Common myeloid progenitor, CD34-positive (primary cell): ENCODE measurements at places on chromosomes 12 and 14.

DNA sequence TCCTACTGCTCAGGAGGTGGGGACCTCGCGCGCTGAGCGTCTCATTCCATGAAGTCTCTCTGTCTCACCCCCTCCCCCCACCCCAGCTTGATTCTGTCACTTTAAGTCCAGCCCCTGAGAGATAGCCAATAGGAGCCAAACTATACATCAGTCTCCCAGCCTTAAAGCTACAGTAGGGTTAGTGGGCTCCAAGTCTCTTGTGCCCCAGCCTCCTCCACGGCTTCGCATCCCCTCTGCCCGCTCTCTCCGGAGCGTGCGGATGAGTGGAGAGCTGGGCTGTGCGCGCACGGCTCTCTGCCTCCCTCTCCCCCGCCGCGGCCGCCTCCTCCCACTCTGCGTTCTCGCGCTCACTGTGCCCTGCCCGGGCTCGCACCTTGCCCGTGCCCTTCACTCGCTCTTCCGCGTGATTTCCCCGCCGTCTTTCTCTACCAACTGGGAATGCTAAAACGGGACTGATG is at the start of gene ESRRB:
TSS of gene ESRRB (plus strand) at position 191 of the 458 bp plus-strand sequence. CDS start at position 456, 265 bp downstream.
- DNase-seq = no peak

GRCh38 chr14:92105893-92106142 is 564 bp downstream of the ATXN3 start:
- DNase-seq = peak; percentile 64

GRCh38 chr14:75626863-75627262 is 33.8 kb downstream of the ERG28 start:
- no peak for DNase-seq

GRCh38 chr14:105375635-105376057 is 22.7 kb upstream of the TEX22 start:
- peak; percentile 76 for DNase-seq

DNA sequence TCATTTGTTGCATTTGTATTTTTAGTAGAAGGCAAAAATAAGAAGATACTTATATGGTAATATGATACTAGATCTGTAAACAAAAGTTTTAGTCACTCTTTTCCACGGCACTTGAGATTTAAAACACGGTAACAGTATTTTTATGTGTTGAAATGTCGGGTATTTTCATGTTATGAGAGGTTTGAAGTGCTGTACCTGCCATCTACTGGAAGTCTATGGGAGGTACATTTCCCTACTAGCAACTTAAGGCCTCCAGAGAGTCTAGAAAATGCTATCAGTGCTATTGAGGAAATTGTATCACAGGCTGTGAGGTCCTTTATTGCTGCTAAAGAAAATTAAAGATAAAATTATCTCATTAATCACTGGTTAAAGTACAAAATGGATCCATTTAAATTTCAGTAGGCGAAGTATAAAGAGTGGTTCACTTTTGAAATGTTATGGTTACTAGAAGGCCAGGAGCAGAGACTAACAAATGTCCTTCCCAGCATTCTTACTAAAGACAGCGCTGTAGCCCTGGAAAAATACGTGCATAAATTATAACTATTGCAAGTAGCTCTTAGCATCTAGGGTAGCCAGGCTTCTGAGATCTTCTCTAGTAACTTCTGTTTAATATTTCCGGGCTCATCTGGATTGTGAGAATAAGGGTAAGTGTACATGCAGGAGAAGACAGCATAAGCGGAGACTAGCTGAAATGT is 77.6 kb upstream of the PRKD1 start:
- DNase-seq = peak; percentile 68

DNA sequence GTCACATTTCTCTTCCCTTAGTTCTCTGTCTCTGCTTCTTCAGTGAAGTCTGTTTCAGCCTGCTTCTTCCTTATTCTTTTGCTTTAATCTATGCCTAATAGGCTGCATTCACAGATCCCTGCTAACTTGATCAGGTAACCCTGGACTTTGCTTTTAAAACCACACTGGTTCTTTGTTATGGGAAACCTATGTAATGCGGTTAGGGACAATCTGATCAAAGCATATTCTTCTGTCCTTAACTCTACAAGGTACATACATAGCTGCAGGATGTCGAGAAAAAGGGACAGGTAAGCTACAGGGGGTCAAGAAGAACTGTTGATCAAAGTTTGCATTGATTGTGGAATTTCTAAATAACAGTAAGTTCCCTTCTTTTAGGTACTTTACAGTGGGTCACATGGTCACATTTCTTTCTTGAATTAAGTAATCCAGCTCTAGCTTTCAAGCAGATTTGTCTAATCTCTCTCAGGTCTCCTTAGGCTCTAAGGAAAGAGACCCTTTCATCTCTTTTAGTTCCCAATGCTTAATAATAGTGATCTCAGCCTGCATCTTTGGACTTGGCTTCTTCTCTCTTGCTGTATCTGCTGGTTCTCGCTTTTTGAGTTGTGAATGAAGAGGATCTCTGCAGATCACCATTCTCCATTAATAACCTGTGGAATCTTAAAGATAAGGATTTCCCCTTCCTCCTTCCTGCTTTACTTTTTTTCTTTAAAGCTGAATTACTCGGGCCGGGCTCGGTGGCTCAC is 3.8 kb downstream of the COPZ1 start:
- no peak for DNase-seq

- no peak for DNase-seq
Measured at GRCh38 chr12:94596596-94596995, 53.8 kb downstream of the TMCC3 start.

GRCh38 chr12:3147260-3147659 is 70.1 kb downstream of the TSPAN9 start:
- DNase-seq = no peak

DNA sequence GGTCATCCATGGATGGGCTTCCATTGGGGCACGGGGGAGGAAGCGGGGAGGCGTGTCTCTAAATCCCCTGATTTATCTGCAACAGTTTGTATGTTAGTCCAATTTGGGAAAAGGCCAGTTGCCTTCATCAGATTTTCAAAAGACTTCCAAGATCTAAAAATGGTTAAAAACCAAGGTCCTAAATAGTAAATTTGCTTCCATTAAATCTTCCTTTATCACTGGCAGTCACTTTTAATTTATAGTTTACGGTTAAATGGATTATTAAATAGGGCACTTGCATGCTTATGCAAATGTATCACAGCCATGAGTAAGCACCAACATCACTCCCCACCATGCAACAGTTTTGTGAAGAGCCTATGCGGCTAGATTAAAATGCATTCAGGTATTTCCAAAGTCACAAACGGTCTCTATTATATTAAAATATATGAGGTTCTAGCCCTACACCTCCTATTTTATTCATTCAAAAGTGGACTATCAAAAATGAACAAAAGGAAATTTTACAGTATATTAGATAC is 108.2 kb upstream of the GPHB5 start:
- no peak for DNase-seq

GRCh38 chr12:124316257-124316900 is 21.5 kb downstream of the RFLNA start:
- DNase-seq = no peak

- DNase-seq = peak; percentile 4
Measured at GRCh38 chr14:95895720-95896119, 19.1 kb downstream of the TUNAR start.

DNA sequence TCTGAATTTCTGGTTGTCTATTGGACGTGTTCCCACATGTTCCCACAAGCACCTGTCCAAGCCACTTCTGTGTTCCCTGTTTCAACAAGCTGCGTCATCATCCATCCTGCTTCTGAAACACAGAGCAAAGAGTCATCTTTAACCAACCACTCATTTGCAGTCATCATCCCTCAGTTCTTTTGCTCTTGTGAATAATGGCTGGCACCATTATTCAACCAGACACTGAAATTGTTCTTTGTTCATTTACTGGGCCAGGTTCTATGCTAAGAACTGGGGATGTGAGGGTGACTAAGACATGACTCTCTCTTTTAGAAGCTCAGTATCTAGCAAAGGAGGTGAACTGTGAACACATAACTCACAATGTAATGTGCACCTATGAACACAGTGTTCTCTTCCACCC is 40.7 kb upstream of the ANO4 start:
- no peak for DNase-seq

GRCh38 chr12:131681257-131681620 is 29.7 kb upstream of the SFSWAP start:
- no peak for DNase-seq

GRCh38 chr12:99985129-99985570 is 414 bp upstream of the ANKS1B start:
- peak; percentile 8 for DNase-seq

DNA sequence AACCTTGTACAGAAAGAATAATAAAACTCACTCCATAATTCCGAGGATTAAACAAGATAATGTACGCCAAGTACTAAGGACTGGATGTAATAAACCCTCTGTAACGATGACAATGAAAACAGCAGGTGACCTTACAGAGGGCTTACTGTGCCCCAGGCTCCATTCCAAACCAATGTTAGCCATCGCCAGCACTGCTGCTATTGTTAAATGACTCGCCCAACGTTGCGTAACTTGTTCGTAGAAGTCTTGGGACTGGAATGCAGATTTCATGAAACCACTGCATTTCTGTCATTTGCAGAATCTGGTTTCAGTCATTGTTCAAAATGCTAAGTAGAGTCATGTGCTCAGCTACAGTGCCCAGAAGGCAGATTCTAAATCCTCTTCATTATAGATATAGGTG is 728 bp upstream of the STON2 start:
- DNase-seq = peak; percentile 37

- no peak for DNase-seq
Measured at GRCh38 chr12:97645726-97646125, 183.1 kb downstream of the RMST start.

DNA sequence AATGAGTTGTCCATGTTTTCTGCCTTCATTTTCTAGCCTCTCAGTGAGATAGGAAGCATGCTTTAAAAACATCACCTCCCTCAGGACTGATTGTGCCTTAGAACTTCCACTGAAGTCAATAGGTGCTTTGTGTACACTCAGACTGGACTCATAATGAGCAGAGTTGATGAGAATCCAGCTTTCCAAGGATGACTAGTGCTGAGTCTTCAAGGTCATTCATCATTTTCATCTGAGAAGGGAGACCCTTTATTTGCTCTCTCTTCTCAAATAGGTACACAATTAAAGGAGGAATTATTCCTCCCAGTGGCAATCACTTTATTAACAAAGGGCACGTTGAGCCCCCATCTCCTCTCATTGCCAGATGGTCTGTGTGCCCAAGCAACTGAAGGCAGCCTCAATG is 210.9 kb upstream of the PRKD1 start:
- no peak for DNase-seq

- no peak for DNase-seq
Measured at GRCh38 chr14:56378475-56378877, 201.1 kb upstream of the TMEM260 start.

- no peak for DNase-seq
Measured at GRCh38 chr12:3229577-3229976, 152.4 kb downstream of the TSPAN9 start.

DNA sequence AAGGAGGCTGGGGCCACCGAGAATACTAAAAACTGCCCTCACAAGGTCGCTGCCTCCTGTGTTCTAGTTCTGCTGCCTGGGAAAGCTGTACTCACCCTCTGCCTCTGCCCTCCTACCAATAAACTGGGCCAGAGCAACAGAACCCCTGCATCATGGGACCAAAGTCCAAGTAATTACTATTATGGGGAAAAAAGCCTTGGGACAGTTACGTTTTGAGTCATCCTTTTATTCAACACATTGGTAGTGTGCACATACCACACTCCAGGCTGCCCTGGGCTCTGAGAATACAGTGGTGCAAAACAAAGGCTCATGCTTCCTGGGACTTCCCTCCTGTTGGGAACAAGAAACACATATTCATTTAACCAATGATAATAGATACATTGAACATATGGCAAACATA is 49.0 kb downstream of the CACNA1C start:
- DNase-seq = no peak

- no peak for DNase-seq
Measured at GRCh38 chr14:104586832-104587620, 7.5 kb downstream of the C14orf180 start.
